ENCODE measurements at places on chromosomes 6 and 20.
A peak's percentile ranks its signal among the peaks of the same experiment; 100 is the strongest.

DNA sequence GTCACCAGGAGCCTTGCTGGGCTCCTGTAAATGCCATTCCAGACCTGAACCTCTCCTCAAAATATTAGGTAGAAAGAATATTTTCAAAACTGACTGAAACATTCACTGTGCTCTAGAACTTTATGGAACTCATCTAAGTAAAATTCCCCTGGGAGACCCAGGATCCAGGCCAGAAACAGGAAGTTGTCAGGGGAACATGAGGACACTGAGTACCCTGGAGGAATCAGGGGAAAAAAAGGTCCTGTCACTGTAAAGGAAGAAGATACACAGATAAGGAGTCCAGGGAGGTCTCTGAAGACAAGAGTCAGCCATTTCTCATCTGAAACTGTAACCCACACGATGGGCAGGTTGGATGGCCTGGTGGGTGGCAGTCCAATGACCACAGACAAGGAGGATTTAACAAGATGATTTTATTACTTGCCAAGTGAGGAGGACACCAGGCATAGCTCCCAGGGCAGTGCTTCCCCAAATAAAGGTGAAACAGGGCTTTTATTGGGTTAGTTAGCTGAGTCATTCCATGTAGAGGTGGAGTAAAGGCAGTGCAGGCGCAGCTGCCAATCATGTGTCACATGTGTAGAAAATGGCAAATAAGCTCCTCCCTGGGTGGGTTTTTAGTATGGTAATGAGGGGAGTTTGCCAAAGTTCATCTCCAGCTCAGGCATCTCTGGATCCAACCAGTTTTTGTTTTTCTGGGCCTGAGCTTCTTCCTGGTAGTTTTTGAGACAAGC lies 138.5 kb downstream of the RCAN2 start:
- no peak for DNase-seq

DNA sequence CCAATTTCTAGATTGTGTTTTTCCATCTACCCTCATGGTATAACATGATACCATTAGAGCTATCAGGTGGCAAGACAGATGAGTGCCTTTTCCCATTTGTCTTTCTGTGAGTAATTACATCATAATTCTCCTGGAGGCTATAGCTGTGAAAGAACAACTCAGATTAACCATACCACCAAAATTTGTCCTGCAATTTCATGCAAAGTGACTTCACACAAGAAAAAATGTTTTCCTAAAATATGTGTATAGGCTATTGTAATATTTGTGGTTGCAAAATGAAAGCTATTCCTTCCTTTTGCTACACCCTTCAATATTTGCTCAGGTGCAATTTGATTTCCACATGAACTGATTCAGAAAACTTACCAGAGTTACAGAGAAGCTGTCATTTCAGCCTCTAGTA lies 547.7 kb upstream of the ID4 start:
- no peak for DNase-seq

DNA sequence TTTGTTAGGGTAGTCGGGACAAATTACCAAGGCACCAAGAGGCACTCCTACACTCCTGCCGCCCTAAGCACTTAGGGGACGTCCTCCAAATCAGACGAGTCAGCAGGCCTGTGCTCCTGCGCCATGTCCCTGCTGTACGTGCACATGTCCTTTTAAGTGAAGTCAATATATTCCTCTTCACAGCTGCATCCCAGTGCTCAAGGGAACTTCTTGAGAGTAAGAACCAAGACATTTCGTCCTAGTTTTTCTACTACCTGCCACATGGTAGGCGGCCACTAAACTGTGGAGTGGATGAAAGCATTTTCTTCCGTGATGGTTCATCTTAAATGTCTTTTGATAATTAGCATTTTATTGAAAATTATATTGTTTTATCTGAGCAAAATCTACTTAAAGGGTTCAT lies 100.7 kb downstream of the RPP40 start:
- no peak for DNase-seq

DNA sequence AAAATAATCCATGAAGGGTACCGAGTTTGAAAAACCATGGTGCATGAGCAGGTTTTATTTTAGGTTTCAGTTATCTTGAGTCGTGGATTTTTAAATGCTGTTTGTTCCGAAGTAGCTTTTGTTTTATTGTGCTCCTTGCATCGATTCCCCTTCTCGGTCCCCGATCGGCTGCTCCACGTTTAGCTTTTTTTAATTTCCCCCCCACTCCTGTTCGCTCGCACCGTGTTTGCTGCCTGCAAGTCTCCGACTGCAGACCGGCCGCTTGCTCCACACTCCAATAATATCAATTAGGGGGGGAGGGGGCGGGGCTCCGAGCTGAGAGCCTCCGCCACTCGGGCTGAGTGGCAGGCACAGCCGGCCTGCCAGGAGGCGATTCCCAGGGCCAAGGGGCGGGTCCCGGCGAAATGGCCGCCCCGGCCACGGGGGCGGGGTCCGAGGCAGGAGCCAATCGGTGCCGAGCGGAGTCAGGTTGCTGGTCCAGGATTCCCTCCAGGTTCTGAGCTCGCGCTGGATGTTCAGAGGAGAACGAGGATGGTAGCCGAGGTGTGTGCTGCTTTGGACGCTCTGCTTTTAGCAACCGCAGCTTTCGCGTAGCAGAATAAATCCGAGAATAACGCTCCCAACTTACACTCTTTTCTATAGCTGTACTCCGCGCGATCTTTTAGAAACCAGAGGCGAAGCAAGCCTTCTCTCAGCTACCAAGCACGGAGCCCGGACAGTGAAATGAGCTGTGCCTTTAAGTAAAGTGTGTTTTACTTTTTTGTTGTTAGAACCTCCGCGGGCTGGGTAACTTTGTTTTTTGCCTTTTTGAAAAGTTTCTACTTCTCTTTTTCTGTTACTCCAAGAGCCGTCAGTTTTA lies at the start of gene EPHA7:
Gene EPHA7, minus strand, starts transcription at position 256 of the 859 bp plus-strand sequence. Its CDS starts 218 bp downstream, at position 38.
- DNase-seq = peak; percentile 25

GRCh38 chr6:46452312-46452917 lies 38.8 kb downstream of the RCAN2 start:
- DNase-seq = no peak

GRCh38 chr6:32076321-32076809 lies 32.8 kb downstream of the TNXB start:
- no peak for DNase-seq

- no peak for DNase-seq
Observed at GRCh38 chr6:35021004-35021403, 120.1 kb downstream of the TCP11 start.

DNA sequence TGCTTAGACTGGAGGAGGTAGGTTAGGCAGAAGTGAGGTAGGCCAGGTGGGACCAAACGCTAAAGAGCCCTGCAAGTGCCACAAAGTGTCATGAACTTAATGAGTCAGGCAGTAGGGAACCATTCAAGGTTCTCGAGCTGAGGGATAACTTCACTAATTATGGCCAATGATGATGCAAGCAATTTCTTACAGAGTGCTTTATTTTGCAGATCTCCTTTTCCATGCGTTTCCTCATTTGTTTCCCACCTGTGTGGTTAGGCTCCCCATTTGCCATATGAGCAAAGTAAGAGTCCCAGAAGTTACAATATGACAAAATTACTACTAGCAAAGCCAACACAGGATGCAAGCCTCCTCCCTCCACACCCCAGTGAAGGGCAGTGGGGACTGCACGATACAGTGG lies 36.5 kb upstream of the PSMF1 start:
- no peak for DNase-seq

GRCh38 chr6:11869672-11870340 lies 91.2 kb upstream of the ADTRP start:
- DNase-seq = no peak

DNA sequence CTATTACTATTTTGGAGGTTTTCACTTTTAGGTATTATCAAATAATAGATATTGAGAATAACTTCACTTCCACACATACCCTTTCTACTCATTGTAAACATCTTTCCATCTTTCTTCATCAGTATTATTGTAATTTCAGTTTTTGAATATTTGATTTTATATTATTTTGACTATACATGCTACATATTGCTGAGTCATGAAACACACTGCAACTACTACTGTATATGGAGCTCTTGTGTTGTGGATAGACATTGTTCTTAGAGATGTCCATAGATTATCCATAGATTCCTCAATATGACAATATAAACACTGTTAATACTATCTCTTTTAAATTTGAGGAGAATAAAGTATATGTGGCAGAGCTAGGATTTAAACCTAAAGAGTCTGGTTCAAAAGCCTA lies 819 bp upstream of the IMPG1 start:
- DNase-seq = no peak

DNA sequence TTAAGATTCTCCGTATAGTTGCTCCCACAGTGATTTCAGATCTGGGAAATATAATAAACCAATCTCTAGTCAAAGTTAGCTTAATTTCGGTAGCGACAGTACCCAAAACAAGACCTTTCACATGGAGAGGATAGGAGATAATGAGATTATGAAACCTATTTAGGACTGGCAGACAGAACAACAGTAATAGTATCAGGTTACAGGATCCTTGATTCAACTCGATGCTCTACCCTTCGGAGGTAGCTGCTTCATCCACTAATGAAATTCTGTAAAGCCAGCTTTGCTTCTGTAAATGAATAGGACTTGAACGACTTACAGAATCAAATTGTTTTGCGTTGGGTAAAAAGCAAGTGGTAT lies 534 bp upstream of the AKIRIN2 start:
- DNase-seq = no peak

- no peak for DNase-seq
Observed at GRCh38 chr6:18507018-18507415, 119.9 kb downstream of the RNF144B start.

DNA sequence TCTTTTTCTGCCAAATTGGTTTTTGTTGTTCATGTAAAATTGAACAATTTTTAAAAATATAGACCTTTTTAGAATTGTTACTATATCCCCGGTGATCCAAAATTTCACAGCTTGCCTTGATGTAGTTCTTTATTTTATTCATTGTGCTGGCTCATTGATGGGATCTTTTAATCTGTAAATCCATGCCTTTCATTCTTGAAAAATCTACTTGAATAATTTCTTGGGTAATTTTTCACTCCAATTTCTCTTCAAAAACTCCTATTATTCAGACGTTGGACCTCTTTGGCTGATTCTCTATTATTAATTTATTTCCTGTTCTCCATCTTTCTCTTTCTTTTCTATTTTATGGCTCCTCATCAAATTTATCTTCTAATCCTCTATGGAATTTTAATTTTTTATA lies 476.1 kb upstream of the CITED2 start:
- no peak for DNase-seq

DNA sequence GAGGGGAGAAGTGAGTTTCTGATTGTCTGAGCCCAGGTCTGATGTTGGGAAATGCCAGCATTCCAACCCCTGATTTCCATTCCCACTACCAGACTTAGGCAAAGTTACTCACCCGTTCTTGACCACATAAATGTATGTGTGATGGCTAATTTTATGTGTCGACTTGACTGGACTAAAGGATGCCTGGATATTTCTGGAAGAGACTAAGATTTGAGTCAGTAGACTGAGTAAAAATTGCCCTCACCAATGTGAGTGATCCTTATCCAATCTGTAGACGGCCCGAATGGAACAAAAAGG lies 95.8 kb upstream of the TAB2 start:
- no peak for DNase-seq

DNA sequence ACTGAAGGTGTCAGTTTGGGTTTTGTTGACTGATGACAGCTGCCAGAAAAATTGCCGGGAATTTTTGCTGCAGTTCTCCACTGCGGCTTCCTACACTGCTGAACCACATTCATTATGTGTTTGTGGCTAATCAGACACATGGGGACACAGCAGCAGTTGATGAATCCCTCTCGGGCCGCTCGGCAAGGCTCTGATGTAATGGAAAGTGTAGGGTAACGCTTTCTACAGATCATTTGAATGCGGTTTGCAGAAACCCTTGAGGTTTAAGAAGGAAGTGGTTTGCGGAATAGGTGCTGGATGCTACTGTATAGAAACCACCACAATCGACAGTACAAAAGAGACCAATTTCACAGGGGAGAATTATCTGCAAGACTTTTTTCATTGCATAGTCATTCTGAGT lies 138.7 kb upstream of the SASH1 start:
- peak; percentile 46 for DNase-seq

- DNase-seq = peak; percentile 98
Observed at GRCh38 chr6:32175711-32176475, at the start of gene AGPAT1. Gene AGPAT1 (minus strand): TSS chr6:32176084. CDS start chr6:32171496, 4,588 bp downstream.

DNA sequence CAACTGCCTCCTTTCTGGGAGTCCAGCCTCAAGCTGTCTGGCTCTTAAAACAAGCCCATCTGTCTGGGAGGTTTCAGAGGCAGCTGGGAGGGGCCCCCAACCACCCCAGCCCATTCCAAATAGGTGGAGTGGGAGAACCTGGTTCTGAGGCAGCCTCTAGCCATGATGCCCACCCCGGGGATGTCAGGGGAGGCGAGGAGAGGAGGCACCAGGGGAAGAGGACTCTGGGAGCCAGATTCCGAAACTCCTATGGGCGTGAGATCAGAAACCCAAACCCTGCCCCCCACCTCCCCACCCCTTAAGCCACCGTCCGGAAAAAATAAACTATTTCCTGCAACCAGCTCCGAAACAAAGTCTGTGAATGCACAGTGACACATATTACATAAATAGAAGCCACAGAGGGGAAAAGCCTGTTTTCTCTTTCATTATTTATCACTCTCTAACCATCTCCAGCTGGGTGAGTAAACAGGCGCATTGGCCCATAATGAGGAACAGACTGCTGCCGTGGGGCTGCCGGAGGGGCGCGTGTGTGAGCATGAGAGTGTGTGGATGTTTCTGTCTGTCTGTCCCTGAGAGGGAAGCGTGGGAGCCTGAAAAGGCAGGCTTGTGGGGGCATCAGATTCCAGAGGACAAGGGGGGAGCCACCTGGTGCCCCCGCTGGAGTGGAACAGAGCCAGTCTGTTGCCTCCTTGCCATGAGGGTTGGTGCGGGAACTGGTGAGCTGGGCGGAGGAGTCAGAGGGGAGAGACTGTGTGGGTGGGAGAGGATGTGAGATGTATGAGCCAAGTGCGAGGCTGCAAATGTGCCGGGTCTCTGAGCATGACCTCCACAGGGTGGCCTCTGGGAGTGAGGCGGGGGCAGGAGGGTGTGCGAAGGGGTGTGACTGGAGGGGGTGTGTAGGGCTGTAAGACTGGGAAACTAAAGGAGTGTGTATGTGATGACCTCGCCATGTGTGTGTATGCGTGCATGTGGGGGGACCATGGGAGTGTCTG lies 14.3 kb upstream of the FOXP4 start:
- DNase-seq = peak; percentile 80

DNA sequence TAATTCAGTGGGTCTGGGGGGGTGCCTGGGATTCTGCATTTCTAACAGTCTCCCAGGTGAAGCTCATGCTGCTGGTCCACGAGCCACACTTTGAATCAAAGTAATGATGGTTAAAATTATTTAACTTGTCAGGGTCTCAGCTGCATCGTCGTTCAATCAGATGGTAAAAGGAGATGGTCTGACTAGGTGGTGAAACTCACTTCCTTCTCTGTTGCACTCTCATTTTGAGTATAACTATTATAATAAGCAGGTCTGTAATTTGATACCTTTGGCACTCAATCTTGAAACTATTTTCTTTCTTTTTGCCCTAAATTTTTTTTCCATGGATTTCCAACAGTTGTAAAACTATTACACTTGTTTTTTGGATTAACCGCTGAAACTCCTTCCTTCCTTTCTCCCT lies 292.5 kb downstream of the FARS2 start:
- DNase-seq = no peak

DNA sequence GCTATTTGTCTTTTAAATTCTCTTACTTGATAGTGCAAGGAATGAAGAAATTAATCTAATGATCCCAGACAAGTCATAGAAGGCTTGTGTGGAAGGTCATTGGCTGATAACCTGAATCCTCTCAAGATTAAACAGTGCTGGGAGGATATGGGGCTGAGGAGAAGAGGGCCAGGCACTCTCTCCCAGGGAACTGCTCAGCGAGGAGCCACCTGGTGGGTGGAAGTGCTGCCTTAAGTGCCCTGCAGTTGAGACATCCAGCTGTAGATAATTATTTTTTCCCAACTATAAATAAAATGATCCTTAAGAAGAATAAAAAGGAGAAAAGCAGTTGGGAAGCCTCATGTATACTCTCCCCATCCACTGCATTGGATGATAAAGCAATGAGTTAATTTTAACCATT lies 47.9 kb downstream of the BTBD3 start:
- no peak for DNase-seq
